ENCODE measurements at places on chromosomes 4 and X.

- peak; percentile 45 for DNase-seq
These were observed 114.0 kb upstream of the INPP4B start for GRCh38 chr4:142960126-142960525.

GRCh38 chrX:5399403-5399802 lies 829.3 kb downstream of the NLGN4X start:
- no peak for DNase-seq

- peak; percentile 6 for DNase-seq
These were observed 39.0 kb downstream of the PLAC8 start for GRCh38 chr4:83075311-83076095.

DNA sequence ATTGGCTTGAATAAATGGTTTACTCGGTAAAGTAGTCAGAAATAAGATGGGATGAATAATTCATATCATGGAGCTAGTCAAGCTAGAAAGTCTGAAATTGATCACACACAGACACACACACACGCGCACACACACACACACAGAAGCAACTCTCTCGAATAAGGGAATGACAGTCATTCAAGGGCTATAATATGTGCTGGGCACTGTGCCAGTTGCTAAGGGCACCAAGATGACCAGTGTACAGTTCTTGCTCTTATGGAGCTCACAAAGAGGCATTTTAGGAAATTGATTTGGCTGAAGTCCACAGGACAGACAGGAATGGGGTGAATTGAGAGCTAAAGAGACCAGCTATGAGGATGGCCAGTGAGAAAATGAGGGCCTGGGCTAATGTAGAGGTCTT lies 34.2 kb upstream of the SH3D19 start:
- DNase-seq: no peak

GRCh38 chrX:100685284-100685996 lies 41.4 kb downstream of the SRPX2 start:
- DNase-seq: peak; percentile 79

GRCh38 chrX:40460926-40461325 lies 119.8 kb upstream of the ATP6AP2 start:
- DNase-seq: no peak
